ENCODE measurements at places on chromosomes 11 and 22. TPM values are rescaled to one million over a fixed set of nuclear protein-coding genes. Genes with fewer than 3 reads are reported as not detected.

Gene APOC3
- total RNA-seq, result not detected

Gene ROBO4
- total RNA-seq, result 5.5 TPM

DNA sequence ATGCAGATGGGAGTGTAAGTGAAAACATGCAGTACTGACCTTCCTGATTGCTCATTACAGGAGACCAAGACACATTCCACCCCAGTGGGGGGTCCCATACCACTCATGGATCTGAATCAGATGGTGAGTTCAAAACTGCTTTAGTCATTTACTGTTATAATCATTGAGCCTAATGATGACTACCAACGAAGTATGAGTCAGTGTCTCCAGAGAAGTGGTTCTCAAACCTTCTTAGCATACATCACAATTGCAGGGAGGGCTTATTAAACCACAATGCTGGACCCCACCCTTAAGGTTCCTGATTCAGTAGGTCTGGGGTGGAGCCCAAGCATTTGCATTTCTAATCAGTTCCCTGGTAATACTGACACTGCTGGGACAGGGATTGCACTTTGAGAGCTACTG, 75.8 kb downstream of the CD44 start:
- DNase-seq, result no peak

DNA sequence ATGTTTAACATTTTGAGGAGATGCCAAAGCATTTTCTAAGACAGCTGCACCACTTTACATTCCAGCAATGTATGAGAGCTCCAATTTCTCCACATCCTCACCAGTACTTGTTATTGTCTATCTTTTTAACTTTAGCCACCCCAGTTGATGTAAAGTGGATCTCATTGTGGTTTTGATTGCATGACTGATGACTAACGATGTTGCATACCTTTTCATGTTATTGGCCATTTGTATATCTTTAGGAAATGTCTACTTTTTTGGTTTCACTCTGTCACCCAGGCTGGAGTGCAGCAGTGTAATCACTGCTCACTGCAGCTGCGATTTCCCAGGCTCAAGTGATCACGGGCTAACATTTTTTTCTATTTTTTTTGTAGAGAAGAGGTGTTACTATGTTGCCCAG, 8.9 kb downstream of the TTC28 start:
- no peak for DNase-seq

DNA sequence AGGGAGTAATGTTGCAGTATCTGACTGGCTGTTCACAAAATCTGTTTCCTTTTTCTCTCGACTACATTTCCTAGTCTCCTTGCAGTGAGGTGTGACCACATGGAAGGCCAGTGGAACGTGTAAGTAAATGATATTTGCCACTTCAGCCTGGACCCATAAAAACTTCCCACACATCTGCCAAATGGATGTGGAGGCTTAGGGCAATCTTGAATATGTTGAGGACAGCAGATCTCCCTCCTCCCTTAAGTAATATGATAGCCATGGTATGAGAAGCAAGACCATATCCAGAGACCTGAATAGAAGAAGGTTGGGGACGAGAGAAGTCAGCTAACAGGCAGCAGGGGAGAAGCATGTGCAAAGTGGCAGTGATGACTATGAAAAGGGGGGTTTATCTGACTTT, 33.0 kb upstream of the C11orf87 start:
- no peak for DNase-seq

- no peak for DNase-seq
Measured at GRCh38 chr11:34652191-34652973, 31.5 kb downstream of the EHF start.

Measured in dorsolateral prefrontal cortex (tissue), 122 donors.